ENCODE measurements at places on chromosomes 11 and 22.
A peak's percentile ranks its signal among the peaks of the same experiment; 100 is the strongest.

DNA sequence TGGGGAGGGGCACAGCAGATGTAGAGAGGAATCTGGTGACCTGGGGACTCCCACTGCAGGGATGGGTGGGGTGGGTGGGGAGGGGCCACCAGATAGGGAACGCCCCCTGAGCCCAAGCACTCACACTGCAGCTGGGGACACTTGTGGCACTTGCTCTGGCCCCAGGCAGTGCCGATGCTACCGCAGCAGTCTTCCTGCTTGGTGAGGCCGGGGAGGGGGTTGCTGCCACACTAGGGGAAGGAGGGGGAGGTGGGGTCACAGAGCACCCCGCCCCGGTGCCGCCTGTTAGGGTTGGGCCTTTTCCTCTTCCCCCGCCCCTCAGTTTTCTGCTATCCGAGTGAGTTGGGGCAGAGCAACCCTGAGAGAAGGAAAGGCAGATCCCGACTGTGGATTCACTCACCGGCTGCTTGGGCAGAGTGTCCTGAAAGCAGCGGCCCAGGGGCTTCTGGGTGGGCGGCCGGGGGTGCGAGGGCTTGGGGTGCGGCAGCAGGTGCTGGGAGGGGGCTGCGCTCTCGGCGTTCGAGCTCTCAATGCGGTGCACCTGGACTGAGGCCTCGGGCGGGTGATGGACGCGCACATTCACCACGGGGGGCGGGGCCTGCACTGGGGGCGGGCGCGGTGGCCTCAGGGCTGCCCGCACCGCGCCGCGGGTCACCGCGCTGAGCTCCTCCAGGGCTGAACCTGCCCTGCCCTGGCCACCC lies 4.7 kb downstream of the LTBP3 start:
- DNase-seq = no peak

- DNase-seq = no peak
Observed at GRCh38 chr11:122646549-122647340, 8.8 kb upstream of the UBASH3B start.

DNA sequence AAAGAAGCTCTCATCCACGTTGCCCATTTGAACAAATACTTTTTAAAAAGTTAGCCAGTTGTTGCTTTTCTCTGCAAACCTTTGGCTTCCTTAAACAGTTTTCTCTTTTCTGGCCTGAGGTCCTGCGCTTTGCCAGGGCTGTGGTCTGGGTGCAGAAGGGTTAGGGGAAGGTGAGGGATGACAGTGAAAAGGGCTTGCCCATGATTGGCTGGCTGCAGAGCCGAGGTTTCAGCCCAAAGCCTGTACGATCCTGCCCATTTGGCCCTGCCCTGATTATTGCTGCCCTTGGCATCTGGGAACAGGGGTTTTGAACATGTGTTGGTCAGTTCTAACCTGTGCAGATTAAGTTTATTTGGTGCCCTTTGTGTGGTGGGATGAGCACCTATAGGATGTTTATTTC lies 1.5 kb downstream of the INCENP start:
- DNase-seq = no peak

DNA sequence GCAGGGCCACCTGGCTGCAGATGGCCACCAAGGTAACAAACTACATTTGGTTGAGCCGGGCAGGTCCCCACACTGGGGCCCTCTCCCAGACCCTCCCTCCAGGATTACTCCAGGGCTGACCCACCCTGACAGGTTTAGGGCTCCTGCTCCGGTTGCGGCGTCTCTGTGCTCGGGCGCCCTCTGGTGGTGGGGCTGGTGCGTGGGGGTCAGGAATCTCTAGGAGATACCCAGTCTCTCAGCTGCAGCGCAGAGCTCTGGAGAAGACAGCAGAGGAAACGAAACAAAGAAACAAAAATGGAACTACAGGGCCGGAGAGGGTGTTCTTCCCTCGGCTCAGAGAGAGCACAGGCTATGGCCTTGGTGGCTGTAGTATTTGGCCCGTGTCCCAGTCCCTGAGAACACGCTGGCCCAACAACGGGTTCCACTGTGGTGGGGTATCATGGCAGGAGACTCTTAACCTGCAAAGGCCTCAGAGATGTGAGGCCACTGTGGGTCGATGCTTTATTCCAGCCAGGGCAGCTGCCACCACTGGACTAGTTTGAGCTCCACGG lies 2.4 kb downstream of the C11orf96 start:
- DNase-seq = peak; percentile 67

GRCh38 chr11:10986006-10986405 lies 128.2 kb upstream of the ZBED5 start:
- no peak for DNase-seq

DNA sequence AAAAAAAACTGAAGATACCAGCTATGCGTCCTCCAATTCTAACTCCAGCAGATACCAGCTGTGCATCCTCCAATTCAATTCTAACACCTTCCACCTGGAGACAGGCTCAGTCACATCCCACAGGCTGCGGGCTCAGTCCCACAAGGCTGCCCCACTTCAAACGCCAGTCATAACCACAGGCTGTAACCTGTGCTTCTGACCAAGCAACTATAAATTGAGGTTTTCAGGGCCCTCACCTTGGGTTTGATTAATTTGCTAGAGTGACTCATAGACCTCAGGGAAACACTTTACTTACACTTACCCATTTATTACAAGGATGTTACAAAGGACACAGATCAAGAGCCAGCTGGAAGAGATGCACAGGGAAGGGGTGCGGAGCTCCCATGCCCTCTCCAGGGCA lies 32.4 kb upstream of the MSANTD2 start:
- DNase-seq = no peak

- peak; percentile 76 for DNase-seq
Observed at GRCh38 chr11:2945031-2945756, 16.0 kb upstream of the PHLDA2 start.

DNA sequence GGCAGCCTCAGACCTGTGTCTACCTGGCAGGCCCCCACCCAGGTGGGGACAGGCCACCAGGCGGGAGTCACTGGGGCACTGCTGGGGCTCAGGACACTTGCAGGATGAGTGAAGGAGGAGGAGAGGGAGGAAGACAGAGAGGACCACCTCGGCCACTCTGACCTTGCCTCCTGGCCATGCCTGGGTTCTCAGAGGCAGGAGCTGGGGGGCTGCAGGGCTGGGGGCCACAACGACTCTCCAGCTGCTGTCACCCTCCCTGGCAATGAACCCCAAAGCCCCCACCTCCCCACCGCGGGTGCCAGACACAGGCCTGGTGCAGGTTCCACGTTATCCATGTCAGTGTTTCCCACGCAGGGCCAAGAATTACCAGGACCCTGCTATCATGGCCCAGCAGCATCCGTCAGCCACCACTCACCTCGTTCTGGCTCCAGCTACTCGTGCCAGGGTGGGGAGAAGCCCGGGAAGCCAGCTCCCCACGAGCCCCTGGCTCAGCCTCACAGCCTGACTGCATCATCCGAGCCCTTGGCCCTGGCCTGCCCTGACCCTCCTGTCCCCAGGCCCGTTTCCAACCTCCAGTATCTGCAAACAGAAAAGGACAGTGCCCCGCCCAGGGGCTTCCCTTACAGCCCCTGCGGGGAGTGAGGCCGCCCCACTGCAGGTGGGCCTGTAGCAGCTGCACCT lies 62.4 kb downstream of the BRD1 start:
- DNase-seq = no peak

DNA sequence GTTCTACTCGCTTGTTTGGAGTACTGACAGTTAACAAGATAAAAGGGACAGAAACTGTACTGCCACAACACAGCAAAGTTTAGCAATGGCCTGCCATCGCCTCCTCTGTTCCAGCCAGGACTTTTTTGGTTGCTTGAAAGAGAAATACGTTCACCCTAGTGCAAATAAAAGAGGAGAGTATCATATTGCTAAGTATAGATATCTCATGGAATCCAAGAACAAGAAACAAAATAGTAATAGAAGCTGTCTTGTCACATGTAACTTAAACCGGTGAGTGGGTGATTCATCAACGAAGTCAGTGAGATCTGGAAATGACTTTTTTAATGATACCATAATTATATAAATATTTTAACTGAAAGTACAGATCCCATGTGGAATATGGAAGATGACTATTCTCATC lies 35.4 kb downstream of the SLC1A2 start:
- DNase-seq = no peak

DNA sequence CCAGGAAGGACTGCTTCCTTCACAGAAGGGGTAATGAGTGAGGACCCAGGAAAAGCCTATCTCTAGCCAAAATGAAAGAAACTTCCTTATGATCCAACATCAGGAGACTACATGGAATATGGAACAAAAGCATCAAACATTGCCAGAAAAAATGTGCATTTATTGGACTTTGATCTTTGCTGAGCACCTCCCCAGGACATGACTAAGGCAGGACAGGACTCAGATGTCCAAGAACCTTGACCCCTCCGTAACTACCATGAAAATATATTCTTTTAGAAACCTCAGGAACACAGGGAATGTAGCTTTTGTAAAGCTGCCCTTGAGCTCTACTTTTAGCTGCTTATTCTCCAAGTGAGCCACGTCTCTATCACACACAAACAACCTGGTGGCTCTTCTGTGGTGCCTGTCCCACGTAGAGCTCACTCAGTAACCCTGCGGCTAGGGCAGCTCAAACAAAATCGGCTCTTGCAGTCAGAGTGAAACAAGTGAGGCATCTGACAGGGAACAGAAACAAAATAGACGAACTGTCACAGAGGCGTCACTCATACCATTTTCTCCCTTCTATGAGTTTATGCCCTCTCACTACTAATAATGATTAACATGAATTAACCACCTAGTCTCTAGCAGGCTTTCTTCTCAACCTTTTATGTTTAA lies 471.5 kb upstream of the API5 start:
- DNase-seq = no peak

DNA sequence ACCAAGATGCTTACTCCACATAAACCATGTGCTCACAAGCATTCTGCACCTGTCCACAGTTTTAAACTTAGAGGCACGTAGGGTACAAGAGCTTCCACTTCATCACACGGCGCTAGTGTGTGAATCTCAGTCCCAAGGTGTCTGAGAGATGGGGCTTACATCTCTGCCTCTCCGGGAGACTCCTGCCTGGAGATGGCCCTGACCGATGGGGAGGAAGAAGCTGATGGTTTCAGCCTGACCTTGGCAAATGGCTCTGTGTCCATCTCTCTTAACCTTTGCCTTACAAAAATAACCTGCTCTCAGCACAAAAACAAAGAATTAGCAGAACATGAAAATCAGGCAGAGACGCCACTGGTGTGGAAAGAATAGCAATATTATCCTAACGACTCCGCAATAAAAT lies 559.3 kb upstream of the B3GAT1 start:
- DNase-seq = no peak

- no peak for DNase-seq
Observed at GRCh38 chr11:105236664-105237063, 97.1 kb upstream of the CARD18 start.

GRCh38 chr11:34859496-34859895 lies 56.7 kb downstream of the APIP start:
- no peak for DNase-seq

DNA sequence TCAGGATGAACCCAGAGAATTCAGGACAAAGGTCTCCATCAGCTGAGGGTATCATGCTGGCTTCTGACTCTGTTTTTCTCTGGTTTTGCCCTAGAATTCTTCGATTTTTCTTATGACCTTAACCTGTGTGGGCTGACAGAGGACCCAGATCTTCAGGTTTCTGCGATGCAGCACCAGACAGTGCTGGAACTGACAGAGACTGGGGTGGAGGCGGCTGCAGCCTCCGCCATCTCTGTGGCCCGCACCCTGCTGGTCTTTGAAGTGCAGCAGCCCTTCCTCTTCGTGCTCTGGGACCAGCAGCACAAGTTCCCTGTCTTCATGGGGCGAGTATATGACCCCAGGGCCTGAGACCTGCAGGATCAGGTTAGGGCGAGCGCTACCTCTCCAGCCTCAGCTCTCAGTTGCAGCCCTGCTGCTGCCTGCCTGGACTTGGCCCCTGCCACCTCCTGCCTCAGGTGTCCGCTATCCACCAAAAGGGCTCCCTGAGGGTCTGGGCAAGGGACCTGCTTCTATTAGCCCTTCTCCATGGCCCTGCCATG lies 16.8 kb downstream of the SERPING1 start:
- no peak for DNase-seq

- DNase-seq = no peak
Observed at GRCh38 chr22:26634189-26634588, 12.4 kb downstream of the CRYBA4 start.

- no peak for DNase-seq
Observed at GRCh38 chr11:116927163-116927974, 89.9 kb upstream of the APOA1 start.

- DNase-seq = no peak
Observed at GRCh38 chr11:41458641-41459040, 811 bp downstream of the LRRC4C start.

DNA sequence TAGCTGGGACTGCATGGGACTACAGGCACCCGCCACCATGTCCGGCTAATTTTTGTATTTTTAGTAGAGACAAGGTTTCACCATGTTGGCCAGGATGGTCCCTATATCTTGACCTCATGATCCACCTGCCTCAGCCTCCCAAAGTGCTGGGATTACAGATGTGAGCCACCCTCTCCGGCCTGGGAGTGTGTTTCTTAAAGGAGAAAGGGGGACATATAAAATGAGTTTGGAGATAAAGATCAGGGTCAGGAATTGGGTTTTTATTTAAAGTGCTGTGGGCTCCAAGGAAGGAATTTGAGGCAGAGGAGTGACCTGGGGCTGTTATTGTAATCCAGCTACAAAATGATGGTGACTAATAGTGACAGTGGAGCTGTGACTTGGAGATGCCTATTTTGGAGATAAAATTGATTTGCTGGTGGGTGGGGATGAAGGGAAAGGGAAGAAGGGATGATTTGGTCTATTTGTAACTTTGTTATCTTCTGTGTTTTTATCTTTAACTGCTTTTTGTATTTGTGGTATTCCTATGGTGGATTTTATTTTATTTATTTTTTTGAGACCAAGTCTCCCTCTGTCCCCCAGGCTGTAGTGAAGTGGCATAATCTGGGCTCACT lies 5.0 kb downstream of the CRKL start:
- no peak for DNase-seq

DNA sequence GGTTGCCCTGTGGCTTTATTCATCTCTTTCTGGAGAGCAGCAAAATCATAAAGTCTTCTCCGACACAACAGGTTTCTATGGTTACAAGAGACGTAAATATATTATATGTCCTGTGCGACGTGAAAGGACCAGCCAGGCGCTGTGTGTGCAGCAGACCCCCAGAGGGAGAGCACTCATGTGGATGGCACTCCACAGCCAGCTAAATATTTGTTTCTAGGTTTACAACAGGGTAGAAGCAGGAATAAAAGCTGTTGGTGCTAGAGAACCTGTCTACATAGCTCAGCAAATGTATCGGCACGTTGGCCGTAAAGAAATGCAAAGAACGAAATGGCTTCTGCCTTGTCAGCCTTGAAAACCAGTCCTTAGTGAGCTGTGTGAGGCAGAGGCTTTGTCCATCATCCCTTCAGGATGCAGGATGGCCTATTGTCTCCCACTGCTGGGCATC lies 133.8 kb upstream of the PITPNB start:
- DNase-seq = no peak

GRCh38 chr11:99814738-99815137 lies 794.0 kb downstream of the CNTN5 start:
- DNase-seq = no peak

GRCh38 chr11:24593332-24593731 lies 96.5 kb downstream of the LUZP2 start:
- no peak for DNase-seq

DNA sequence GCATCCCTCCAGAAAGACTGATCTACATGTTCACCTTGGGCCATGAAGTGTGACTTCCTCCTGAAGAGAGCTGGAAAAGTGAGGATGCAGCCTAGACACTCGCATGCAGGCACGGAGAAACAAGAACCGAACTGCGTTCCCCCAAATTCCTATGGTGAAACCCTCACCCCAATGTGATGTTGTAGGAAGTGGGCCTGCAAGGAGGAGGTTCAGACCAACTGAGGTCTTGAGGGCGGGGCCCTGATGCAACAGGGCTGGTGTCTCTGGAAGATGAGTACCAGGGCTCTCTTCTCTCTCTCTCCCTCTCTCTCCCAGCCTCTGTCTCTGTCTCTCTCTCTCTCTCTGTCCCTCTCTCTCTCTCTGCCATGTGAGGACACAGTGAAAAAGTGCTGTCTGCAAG lies 501.1 kb downstream of the BRD1 start:
- DNase-seq = no peak
